ENCODE measurements at places on chromosomes 11 and 22. TPM values are rescaled to one million over a fixed set of nuclear protein-coding genes. Genes with fewer than 3 reads are reported as not detected.

The F2 gene
- total RNA-seq = 4.4 TPM

The PRR14L gene
- total RNA-seq = 76.9 TPM

The CSF2RB gene
- 12.0 TPM for total RNA-seq

DNA sequence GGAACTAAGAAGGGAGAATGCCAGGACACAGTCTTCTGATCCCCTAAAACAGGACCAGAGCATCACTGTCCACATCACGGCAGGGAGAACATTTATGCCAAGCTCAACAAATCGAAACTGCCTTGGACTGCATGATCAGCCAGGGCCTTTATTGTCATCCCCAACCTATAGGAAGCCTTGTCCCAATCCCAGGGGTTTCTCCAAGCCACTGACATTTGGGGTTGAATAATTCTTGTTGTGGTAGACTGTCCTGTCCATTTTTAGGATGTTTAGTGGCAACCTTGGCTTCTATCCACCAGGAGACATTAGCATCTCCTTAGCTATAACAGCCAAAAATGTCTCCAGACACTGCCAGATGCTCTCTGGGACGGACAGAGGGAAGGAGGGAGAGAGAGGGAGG is 37.1 kb downstream of the RPL27A start:
- H3K4me1 ChIP-seq = peaks cover 95% of the 10 kb centered on the region
- H3K27me3 ChIP-seq = peaks cover 6% of the 10 kb centered on the region
- DNase-seq = no peak
- H3K36me3 ChIP-seq = peaks cover 18% of the 10 kb centered on the region
- no peak overlapping the region for H3K4me3 ChIP-seq
- no peak overlapping the region for H3K27ac ChIP-seq

GRCh38 chr22:50004918-50005317 is 7.6 kb downstream of the IL17REL start:
- DNase-seq = no peak
- peaks cover 7% of the 10 kb centered on the region for H3K27me3 ChIP-seq
- H3K4me1 ChIP-seq = peaks cover 6% of the 10 kb centered on the region
- no peak overlapping the region for H3K27ac ChIP-seq

DNA sequence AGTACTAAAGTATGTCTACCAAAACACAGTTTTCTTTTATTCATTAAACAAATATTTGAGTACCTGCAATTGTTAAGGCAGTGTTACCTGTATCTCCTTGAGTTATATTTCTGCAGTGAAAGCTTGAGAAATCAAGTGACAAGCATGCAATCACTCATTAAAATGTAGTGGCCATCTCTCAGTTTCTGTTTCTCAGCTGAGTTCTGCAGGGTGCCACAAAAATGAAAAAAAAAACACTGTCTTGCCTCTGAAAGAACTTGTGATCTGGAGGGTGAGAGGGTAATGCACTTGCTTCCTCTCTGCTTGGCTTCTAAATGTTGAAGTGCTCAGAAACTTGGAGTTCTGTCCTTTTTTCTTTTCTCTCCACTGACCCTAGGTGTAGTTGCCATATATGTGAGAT is 6.8 kb downstream of the QSER1 start:
- no peak overlapping the region for H3K27ac ChIP-seq
- no peak overlapping the region for H3K4me3 ChIP-seq
- peaks cover 9% of the 10 kb centered on the region for H3K36me3 ChIP-seq
- DNase-seq = no peak
- peaks cover 78% of the 10 kb centered on the region for H3K4me1 ChIP-seq

GRCh38 chr11:106152013-106152412 is 74.6 kb downstream of the AASDHPPT start:
- no peaks in the 10 kb centered on the region for H3K4me1 ChIP-seq
- no peak overlapping the region for H3K27ac ChIP-seq
- no peak for DNase-seq
- H3K27me3 ChIP-seq = peaks cover 2% of the 10 kb centered on the region
- no peaks in the 10 kb centered on the region for H3K36me3 ChIP-seq

DNA sequence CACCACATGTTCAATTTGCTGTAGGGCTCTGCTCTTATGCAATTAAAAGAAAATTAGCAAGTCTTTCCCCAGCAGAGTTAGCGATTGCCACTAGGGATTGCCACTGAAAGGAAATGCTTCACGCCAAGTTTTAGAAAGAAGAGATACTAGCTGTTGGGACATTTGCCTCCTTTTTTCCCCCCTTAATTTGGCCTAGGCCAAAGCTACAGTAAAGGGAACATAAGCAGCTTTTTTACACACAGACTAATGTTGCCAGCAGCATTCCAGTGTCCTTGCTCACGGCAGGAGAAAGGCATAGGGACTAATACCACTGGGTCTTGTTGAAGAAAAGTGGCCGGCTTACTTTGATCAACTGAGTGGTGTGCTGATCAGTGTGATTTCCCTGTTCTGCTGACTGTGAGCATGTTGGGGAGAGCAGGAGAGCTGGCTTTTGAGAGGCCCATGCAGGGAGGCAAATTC is 71.2 kb downstream of the PHF21A start:
- no peaks in the 10 kb centered on the region for H3K27me3 ChIP-seq
- H3K36me3 ChIP-seq = no peaks in the 10 kb centered on the region
- DNase-seq = peak; percentile 4
- no peak overlapping the region for H3K27ac ChIP-seq
- H3K4me1 ChIP-seq = peaks cover 13% of the 10 kb centered on the region

DNA sequence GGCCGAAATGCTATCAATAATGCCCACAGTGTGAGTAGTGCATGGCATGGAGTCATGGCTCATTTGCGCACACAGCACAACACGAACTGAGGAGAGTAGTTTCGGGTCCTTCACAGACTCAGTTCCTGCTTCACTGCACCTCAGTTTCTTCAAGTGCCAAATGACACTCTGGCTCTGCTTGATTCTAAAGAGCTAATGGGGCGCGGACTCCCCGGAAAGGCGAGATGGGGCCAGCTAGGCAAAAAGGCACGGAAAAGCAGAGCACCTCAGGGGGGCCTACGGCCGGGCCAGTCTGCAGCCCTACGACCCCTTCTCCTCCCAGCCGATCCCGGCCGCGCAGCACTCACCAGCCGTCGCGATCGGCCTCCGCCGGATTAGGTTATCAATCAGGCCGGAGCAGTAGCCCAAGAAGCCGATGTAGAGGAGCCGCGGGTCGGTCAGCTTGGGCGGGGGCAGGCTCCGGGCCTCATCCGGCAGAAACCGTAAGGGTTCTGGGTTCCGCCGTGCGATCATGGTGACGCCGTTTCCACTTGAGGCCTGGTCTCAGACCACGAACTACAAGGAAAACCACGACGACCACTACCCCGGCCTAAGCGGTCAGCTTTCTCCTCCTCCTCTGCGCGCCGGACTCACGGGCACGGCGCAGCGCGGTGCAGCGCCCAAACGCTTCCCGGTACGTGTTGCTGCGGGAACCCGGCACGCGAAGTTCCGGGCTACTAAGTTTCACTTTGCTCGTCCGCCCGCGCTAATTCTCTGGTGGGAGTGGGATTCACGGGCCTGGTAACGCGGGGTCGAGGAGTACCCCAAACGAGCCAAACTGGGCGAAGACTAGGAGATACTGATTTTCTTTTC is at the start of gene NDUFC2:
Gene NDUFC2 (minus strand): TSS at position 631 of the 852 bp plus-strand sequence. CDS start 118 bp downstream, at position 513.
- DNase-seq = peak; percentile 70
- peaks cover 14% of the 10 kb centered on the region for H3K36me3 ChIP-seq
- peaks cover 17% of the 10 kb centered on the region for H3K27me3 ChIP-seq
- peaks cover 42% of the 10 kb centered on the region for H3K4me1 ChIP-seq
- peak within 1 kb of the TSS; percentile 87 for H3K27ac ChIP-seq
- H3K4me3 ChIP-seq = peak within 1 kb of the TSS; percentile 97

- DNase-seq = no peak
- H3K4me3 ChIP-seq = no peak overlapping the region
Observed at GRCh38 chr11:108474664-108475463, 7.5 kb upstream of the C11orf65 start.

GRCh38 chr11:132901638-132902471 is 630.4 kb downstream of the OPCML start:
- no peak overlapping the region for H3K27ac ChIP-seq
- H3K4me1 ChIP-seq = peaks cover 17% of the 10 kb centered on the region
- H3K4me3 ChIP-seq = no peak overlapping the region
- no peak for DNase-seq
- H3K36me3 ChIP-seq = no peaks in the 10 kb centered on the region
- no peaks in the 10 kb centered on the region for H3K27me3 ChIP-seq

- no peaks in the 10 kb centered on the region for H3K4me1 ChIP-seq
- H3K4me3 ChIP-seq = no peak overlapping the region
- DNase-seq = no peak
- H3K27me3 ChIP-seq = no peaks in the 10 kb centered on the region
Observed at GRCh38 chr11:10091314-10092045, 202.5 kb downstream of the SBF2 start.

DNA sequence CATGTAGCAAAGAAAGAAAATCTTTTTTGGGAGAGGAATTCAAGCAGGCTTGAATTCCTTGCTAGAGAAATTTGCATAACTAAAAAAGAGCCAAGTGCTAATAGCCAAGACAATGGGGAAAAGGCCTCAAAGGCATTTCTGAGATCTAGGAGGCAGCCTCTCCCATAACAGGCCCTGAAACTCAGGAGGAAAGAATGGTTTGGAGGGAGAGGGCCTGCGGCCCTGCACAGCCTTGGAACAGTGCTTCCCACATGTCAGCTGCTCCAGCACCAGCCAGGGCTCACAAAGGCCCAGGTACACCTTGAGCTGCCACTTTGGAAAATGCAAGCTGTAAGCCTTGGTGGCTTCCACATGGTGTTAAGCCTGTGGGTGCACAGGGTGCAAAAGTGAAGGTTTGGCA is 55.5 kb upstream of the TSPAN18 start:
- peaks cover 2% of the 10 kb centered on the region for H3K27me3 ChIP-seq
- H3K36me3 ChIP-seq = peaks cover 5% of the 10 kb centered on the region
- DNase-seq = no peak
- no peak overlapping the region for H3K4me3 ChIP-seq
- H3K4me1 ChIP-seq = peaks cover 34% of the 10 kb centered on the region

GRCh38 chr22:23695571-23696325 is 4.9 kb downstream of the RGL4 start:
- H3K4me1 ChIP-seq = peaks cover 19% of the 10 kb centered on the region
- peaks cover 1% of the 10 kb centered on the region for H3K27me3 ChIP-seq
- DNase-seq = no peak
- peak overlapping the region; percentile 33 for H3K27ac ChIP-seq

- DNase-seq = peak; percentile 86
- peaks cover 6% of the 10 kb centered on the region for H3K4me1 ChIP-seq
- H3K36me3 ChIP-seq = peaks cover 22% of the 10 kb centered on the region
Observed at GRCh38 chr11:69670158-69670845, 4.9 kb downstream of the LTO1 start.

- no peaks in the 10 kb centered on the region for H3K4me1 ChIP-seq
- DNase-seq = no peak
- H3K36me3 ChIP-seq = peaks cover 25% of the 10 kb centered on the region
- H3K27me3 ChIP-seq = peaks cover 1% of the 10 kb centered on the region
- H3K27ac ChIP-seq = no peak overlapping the region
- no peak overlapping the region for H3K4me3 ChIP-seq
Observed at GRCh38 chr11:65436412-65437032, 13.9 kb downstream of the NEAT1 start.

- H3K36me3 ChIP-seq = peaks cover 17% of the 10 kb centered on the region
- H3K4me3 ChIP-seq = no peak overlapping the region
- H3K27ac ChIP-seq = no peak overlapping the region
Observed at GRCh38 chr22:37498289-37498909, 12.2 kb upstream of the MFNG start.

GRCh38 chr11:63719987-63720386 is 38.7 kb downstream of the RTN3 start:
- DNase-seq = no peak
- H3K4me1 ChIP-seq = no peaks in the 10 kb centered on the region
- no peak overlapping the region for H3K27ac ChIP-seq
- no peaks in the 10 kb centered on the region for H3K36me3 ChIP-seq
- H3K27me3 ChIP-seq = no peaks in the 10 kb centered on the region
- no peak overlapping the region for H3K4me3 ChIP-seq

DNA sequence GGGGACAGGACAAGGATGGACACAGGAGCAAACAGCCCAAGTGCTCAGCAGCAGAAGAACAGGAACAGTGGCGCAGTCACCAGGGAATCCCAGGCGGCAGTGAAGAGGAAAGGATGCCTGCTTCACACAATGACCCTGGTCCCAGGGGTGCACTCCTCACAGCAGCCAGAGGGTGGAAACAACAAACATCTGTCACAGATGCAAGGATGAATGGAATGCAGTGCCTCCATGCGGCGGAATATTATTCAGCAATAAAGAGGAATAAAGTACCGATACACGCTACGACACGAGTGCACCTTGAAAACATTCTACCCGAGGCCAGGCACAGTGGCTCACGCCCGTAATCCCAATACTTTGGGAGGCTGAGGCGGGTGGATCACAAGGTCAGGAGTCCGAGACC is 12.7 kb downstream of the CSNK1E start:
- H3K36me3 ChIP-seq = peaks cover 26% of the 10 kb centered on the region
- no peak for DNase-seq
- H3K27ac ChIP-seq = no peak overlapping the region
- peaks cover 9% of the 10 kb centered on the region for H3K27me3 ChIP-seq

DNA sequence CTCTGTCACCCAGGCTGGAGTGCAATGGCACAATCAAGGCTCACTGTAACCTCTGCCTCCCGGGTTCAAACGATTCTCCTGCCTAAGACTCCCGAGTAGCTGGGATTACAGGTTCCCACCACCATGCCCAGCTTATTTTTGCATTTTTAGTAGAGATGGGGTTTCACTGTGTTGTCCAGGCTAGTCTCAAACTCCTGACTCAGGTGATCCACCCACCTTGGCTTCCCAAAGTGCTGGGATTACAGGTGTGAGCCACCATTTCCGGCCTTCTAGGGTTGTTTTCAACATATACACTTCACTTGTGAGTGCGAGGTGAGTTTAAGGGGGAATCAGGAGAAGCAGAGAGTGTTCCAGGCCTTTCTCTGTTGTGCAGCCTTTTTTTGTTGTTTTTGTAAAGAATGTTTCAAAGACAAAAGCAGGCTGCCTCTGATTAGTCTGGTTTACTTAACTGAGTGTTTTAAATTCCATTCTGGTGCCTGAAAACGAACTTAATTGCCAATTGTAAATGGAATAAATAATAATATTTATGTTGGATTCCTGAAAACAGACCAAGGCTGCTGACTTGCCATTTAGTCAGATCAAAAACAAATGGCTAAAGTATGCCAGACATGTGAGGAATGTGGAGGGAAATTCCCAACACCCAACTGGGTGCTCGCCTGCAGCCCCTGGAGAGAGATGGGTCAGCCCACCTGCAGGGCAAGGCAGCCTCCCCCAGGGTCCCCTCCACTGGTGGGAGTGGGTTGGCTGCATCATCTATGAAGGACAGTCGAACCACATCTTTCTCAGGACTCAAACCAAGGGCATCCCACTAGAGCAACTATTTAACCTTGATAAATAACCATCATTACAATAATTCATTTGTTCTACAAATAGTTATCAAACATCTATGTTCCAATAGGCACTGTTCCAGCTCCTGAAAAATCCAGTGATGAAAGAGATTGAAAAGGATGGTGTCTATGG is 4.6 kb upstream of the RANGAP1 start:
- H3K4me3 ChIP-seq = no peak overlapping the region
- DNase-seq = no peak
- H3K36me3 ChIP-seq = peaks cover 5% of the 10 kb centered on the region
- no peak overlapping the region for H3K27ac ChIP-seq
- peaks cover 7% of the 10 kb centered on the region for H3K27me3 ChIP-seq

DNA sequence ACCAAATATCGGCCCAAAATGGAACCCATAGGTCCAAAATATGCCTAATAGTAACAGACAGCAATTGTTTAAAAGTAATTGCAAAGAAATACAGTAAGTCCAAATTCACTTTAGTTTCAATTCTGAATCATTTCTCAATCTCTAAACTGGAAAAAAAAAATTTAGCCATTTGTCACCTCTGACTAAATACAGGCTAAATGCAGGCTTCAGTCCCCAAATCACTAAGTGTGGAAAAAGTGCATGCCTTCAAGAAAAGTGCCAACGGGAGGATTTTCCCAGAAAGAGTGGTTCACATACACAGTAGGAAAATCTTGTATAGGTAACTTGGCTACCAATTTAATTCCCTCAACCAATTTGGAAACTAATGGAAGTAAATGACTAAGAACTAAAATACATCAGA is 35.7 kb downstream of the SIK3 start:
- H3K4me3 ChIP-seq = no peak overlapping the region
- H3K27me3 ChIP-seq = peaks cover 2% of the 10 kb centered on the region
- H3K4me1 ChIP-seq = peaks cover 17% of the 10 kb centered on the region
- H3K36me3 ChIP-seq = no peaks in the 10 kb centered on the region
- DNase-seq = no peak
